ENCODE measurements at places on chromosomes 4 and X.

DNA sequence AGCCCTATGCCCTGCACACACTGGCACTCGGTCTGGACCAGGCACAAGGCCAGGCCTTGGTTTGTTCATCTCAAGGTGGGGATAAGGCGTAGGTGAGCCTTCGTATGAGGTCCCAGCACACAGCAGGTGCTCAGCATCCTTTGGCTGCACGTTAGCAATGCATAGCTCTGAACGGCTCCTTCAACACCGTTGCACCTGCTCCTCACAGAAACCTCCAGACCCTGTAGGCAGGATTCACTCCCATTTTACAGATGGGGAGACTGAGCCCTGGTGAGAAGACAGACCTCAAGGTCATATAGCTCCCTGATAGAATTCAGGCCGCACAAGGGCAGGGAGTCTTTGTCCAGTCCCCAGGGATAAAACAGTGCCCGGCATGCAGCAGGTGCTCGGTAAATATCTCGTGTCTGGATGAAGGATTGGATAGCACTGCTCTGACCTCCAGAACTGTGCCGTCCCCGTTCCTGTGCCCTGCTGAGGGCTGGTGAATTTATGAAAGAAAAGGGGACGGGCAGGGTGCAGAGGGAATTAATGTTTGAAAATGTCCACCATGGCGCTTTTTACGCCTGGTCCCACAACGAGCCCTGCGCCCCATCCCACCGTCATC is 2.4 kb downstream of the PPP2R2C start:
- no peak for DNase-seq

- no peak for DNase-seq
Observed at GRCh38 chr4:108425988-108426387, 194.4 kb upstream of the RPL34 start.

DNA sequence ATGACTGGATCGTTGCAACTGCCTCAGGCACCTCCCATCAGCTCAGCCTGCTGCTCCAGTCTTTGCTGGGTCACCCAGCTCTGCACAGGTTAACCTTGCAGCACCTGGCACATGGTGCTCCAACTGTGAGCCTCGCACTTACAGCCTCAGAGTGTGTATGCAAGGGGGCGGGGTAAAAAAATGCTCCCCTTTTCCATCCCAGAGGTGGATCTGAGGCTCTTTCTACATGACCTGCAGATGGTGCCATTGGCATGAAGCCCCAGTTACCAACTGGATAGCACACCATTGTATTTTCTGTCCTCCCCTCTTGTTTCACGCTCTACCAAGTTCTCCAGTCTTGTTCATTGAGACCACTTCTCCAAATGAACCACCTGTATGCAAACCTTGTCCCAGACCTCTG is 46.2 kb upstream of the TRPC3 start:
- DNase-seq: peak; percentile 6

DNA sequence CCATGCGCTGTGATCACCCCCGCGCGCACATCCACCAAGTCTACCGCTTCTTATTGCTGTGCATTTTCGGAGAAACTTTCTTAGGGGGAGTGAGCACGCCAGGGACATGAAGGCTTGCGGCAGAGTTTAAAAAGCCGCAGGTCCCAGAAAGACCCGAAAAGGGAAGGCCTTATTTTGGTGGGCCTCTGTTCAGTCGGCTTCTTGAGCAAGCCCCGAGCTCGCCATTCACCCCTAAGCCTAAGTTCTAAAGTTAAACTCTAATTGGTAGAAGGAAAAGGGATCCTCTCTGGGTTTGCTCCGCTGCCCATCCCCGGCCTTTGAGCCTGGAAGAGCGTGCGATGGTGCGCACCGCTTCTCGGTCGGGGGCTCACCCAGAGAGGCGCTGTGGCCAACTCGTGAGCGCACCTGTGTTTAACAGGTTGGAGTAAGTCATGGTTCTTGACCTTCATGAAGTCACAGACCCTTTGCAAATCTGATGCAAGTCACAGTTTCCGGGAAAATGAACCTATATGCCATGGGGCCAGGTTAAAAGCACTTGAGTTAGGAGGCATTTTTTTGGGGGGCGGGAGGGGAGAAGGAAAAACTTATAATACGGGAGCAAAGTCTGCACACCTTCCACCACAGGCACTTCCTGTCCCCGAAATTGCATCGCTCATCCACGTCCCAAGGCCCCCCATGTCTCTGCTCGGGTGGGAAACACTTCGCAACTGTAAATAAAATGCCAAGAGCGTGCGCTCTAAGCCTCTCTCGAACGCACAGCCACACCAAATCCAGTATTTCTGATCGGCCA is 1.9 kb downstream of the PHOX2B start:
- no peak for DNase-seq

DNA sequence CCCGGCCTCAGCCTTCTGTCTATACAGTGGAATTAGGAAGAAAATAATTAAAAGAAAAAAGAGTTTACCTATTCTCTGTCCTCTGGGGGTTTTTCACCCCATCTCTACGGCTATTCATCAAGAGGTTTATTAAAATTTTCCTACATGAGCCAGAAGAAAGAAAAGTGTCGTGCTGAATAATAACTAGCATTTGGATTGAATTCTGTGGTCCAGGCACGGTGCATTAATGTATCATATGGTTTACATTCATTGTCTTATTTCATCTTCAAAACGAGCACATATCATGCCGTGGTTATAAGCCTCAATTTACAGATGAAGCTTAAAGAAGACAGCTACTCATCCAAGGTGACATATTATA is 5.4 kb upstream of the NAA15 start:
- DNase-seq: no peak

GRCh38 chr4:188305690-188306089 is 166.4 kb downstream of the TRIML1 start:
- no peak for DNase-seq

GRCh38 chr4:88660446-88661294 is 37.0 kb downstream of the NAP1L5 start:
- DNase-seq: no peak

- no peak for DNase-seq
Observed at GRCh38 chr4:6812766-6813165, 30.2 kb downstream of the KIAA0232 start.

DNA sequence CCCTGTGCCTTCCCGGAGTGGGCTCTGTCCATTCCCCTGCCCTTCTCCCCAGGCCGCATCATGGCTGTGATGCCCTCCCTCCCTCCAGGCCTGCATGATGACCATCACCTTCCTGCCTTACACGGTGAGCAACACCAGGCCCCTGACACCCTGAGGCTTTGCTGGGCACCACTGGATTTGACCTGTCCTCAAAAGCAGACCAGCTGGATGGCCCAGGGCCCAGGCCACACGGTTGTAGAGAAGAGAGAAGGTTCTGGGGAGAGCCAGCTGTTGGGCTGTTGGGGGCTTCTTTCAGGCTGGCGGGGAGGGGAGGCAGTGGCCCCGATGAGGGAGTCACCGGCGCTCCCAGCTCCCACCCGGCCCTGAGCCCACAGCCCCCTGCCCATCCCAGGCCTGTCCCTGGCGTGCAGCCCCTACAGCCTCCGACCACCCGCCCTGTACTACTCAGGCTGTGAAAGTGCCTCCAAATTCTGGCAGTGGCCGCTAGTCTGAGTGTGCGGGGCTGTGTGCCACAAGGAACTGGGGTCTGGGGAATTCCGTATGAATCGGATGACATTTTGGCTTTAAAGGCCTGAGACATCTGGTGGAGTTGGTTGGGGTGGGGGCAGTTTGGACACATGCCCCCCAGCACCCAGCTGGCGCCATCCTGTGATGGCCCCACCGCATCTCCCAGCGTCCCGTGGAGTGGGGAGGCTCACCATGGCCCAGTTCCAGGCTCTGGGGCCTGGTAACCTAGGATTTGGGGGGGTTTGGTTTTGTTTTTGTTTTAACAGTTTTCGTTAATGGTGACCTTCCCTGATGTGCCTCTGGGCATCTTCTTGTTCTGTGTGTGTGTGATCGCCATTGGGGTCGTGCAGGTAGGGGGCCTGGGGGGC is 19.6 kb downstream of the TMEM175 start:
- DNase-seq: no peak

GRCh38 chr4:41541687-41542094 is 3.7 kb downstream of the LIMCH1 start:
- DNase-seq: no peak

DNA sequence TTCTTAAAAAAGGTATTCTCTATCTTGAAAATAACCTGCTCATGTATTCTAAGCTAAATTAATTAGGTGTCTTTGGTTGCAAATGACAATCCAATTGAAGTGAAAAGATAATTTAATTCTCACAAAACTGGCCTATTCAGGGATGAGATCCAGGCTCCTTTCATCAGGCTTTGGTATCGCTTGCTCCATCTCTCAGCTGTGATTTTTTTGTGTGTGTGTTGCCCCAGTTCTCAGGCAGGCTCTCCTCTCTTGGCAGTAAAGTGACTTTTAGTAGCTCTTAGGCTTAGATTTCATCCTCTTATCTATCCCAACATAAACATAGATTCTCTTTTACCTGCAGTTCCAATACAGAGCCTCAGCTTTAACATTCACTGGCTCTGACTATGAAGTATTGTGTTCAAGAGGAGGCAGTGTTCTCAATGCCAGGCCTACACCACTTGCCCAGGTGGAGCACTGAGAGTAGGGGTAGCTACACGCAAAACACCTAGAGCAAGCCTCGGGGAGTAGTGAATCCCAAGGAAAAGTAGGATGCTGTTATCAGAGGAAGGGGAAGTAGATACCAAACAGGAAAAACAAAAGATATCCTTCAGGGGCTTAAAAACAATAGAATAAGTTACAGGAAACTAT is 392.4 kb upstream of the ATOH1 start:
- DNase-seq: no peak

- no peak for DNase-seq
Observed at GRCh38 chrX:101219116-101219863, at the start of gene DRP2. DRP2 (plus strand) TSS chrX:101219786; CDS start chrX:101231648, 11,862 bp downstream.
